Lower leg skin (tissue), 4 donors: ENCODE measurements at places on chromosomes 11 and 22.
A peak's percentile ranks its signal among the peaks of the same experiment; 100 is the strongest.

DNA sequence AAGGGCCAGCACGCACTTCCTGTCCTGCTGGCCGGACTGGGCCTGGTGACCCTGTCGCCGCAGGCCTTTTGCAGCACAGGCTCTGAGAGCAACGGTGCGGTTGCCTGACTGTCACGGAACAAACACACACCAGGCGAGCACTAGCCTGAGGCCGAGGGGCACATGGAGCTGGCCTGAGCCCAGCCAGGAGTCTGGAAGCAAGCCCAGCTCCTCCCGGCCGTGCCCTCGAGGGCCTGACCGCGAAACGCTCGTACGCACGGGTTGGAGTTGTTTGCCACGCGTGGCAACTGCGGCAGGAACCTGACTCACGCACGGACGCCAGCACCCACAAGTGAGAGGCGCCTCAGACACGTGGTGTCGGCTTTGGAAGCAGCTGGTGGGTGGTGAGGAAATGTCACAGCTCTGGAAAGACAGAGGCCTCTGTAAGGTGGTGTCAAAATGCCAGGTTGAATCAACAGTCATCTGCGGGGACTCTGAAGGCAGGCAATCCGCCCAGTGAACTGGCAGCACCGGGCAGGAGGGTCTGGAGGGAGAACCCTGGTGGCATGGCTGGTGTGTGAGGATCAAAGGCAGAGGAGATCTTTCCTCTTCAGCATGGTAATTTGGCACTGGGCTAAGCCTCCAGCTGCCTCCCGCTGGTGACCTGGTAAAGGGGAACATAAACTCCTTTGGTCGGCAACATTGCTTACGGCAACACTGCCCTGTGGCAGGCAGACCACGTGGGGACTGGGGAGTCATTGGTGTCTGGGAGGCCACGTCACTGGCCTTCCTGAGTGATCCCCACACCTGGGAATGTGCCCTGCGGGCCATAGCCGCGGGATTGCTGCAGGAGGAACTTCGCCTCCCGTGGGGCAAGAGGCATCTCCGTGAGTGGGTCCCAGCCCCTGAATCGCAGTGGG is 15.3 kb upstream of the IL17REL start:
- no peak for DNase-seq

DNA sequence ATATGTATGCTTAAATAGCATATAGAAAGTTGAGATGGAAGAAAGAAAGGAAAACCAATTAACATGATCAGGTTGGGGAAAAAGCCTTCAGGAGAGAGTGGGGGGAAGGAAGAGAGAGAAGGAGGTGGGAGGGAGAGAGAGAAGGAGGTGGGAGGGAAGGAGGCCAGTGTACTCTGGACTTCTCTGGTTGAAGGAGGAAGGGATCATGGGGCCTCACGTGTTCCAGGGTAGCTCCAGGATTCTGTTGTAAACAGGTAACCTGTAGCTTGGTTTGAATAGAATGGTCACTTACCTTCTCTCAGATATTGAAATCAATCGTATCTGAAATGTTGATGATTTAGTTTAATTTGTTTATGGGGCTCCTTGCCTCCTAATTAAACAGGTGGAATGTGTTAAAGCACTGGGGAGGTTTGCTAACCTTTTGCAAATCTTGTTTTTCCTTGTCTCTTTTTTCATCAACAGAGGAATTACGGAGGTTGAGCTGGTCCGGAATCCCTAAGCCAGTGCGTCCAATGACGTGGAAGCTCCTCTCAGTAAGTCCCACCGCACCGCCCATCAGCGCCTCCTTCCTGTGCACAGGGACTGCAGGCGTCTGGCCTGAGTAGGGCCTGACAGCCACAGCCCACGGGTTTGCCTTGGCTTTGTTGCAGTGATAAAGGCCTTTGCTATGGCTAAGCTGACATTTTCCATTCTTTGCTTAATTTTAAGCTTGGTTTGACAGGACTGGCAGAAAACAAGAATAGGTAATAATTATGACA is 115.9 kb downstream of the TBC1D22A start:
- no peak for DNase-seq

DNA sequence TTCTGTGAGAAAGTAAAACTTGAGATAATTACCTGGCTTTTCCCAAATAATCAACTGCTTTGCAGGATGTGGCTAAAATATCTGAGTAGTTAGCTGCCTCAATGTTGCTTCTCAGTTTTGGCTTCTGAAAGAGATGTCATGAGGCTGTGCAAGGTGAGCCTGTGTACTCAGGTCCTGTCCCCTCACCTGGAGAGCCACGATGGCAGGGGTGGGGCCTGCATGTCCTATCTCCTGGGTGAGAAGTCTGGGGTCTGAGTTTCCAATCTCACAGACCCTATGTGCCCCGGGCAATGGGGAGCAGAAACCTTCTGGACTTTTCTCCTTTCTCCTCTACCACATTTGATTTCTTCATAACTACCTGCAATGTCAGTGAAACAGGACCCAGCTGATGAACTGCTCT is 338.6 kb upstream of the B3GAT1 start:
- no peak for DNase-seq

GRCh38 chr22:21657360-21658032 is 8.3 kb upstream of the PPIL2 start:
- peak; percentile 36 for DNase-seq

DNA sequence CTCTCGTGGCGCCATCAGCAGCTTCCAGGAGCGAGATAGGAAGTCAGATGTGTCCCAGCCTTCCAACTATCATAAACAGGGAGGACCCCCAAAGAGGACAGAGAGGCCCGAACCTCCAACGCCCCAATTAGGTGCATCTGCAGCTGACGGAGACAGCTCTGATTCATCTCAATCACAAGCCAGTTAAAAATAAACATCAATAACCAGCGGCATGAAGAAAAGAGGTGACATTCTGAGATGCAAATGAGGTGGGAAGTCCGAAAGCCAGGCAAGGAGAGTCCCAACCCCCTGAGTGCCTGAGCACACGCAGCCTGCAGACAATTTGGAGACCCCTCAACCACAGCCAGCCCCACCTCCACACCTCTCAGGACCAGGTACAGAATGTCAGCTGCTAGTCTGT is 28.1 kb upstream of the IGSF9B start:
- no peak for DNase-seq

- DNase-seq, result no peak
Observed at GRCh38 chr11:73321604-73322381, 13.7 kb downstream of the ARHGEF17 start.

- no peak for DNase-seq
Observed at GRCh38 chr22:17875156-17875555, 100.9 kb upstream of the BID start.

GRCh38 chr11:75141166-75141565 is 9.7 kb upstream of the SLCO2B1 start:
- DNase-seq, result peak; percentile 11

DNA sequence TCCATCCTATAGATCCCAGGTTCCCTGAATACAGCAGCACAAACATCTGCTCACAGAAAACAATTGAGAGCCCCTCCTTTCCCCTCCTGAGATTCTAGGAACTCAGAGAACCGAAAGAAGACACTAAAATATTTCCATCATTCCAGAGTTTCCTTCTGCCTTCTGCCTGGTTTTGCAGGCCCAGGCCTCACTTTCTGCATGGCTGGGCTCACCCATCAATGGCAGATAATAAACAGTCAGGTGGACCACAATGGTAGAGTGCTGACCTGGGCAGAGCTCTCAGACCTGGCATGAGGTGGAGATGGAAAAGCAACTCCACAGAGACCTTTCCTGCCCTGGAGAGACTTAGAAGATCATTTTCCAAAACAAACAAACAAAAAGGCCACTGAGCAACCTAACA is 389.1 kb downstream of the NXPE2 start:
- no peak for DNase-seq

DNA sequence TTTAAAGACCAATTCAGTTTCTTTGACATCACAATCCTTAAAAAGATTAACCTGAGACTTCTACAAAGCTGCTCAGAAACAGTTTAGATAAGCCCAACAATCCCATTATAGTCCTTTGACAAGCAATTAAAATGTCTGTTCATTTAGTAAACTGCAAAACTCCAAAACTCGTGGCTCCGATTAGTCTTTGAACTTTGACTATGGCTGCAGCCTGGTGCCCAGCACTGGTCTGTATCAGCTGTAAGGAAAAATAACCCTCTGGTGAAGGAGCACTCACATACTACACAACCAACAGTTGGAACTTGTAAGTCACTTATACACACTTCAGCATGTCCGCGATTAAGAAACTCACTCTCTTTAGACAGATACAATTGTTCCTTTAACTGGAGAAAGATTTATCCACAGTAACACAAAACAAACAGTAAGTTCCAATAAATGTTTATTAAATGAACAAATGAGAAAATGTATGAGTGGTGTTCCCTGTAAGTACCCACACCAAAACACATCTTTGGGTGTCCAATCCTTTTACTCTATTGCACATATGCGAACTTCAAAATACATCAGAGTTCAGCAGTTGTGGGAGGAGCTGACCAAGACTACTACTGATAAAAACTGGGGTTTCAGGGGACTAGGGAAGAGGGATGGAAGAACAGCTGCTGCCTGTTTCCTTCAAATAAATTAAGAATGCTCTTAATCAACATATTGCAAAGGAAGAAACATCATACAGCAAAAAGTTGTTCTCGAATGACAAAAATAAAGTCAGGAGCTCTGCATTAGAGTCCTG is 36.4 kb downstream of the PITPNB start:
- no peak for DNase-seq

DNA sequence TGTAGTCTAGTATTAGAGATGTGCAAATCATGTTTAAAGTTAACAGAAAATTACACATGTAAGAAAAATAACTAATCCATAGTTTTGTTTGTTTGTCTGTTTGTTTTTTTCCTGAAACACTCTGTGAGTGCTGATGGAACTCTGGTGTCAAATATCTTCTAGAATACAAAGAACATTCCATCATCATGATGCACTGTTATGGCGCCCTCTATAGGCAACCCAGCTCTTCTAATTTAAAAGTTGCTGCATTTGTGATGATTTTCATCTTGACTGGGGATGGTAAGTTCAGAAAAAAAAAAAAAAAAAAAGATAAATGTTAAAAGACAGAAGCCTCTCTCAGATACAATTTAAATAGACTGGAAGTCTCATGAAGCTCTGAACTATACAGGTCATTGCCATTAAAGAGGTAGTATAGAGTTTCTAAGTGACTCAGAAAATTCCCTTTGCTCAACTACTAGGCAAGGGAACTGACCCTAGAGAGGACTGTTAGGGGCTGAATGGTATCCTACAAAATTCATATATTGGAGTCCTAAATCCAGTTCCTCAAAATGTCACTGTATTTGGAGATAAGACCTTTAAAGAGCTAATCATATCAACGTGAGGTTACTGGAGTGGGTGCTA is 597.2 kb upstream of the ANO3 start:
- DNase-seq, result no peak

DNA sequence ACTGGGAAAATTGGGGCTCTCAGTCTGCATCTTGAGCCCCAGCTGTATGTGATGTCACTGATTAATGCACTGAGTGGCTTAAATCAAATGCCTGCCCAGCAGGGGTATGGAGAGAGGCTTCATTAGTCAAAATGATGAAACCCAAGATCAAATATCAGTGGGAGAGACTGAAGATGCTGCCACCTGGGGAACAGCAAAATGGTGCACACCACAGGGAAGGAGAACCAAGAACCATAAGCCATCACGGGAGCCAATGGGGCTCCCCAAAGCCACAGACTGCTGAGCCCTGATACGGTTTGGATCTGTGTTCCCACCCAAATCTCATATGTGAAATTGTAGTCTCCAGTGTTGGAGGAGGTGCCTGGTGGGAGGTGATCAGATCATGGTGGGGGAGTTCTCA is 85.6 kb downstream of the CTTN start:
- no peak for DNase-seq

DNA sequence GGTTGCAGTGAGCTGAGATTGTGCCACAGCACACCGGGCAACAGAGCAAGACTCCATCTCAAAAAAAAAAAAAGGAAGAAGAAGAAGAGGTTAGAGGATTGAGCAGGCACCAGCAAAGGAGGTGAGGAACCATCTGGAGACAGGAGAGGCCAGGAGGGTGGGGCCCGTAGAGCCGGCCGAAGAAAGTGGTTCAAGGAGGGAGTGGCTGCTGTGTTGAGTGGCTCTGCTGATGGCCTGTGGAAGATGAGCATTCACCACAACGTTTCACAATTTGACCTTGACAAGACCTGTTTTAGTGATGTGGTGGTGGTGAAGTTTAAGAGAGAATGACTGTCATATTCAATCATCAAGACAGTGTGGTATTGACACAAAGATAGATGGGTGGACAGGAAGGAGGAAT is 6.8 kb upstream of the CTSD start:
- no peak for DNase-seq

GRCh38 chr22:37260901-37261336 is 16.9 kb upstream of the RAC2 start:
- DNase-seq, result peak; percentile 48

DNA sequence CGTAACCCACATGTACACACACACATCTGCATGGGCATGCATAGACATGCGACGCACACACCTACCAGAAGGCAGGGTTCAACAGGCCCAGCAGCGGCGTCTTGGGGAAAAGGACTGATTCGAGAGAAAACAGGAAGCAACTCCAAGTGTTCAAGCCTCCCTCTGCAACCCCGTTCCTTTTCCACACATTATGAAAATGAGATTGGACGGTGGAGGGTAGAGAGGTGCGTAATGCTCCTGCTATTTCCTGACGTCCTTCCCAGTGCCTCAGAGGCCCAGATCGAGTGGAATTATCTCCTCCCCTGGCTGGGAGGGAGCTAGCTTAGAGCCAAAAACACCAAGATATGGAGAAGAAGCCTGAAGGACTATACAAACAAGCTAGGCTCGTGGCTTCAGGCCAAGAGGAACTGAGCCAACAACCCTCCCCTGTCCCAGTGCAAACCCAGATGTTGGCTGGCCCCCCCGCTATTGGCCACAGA is 289.2 kb downstream of the MN1 start:
- peak; percentile 88 for DNase-seq

DNA sequence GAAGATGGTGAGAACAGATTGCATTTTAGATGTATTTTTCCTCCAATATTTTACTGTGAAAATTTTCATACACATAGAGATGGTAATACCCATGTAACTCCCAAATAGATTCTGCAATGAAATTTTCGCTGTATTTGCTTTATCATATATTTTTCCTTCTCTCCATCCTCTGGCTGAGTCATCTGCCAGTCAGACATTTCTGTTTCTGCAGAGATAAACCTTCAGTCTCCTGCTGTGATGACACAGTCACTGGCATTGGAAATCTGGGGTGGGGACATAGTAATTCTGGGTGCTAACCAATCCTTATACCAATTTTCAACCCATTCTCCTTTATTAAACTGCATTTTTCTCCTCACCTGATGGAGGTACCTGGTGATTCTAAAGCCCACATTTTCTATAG is 33.7 kb downstream of the SVIP start:
- DNase-seq, result no peak

GRCh38 chr11:65541093-65541982 is 16.5 kb downstream of the SCYL1 start:
- DNase-seq, result no peak

DNA sequence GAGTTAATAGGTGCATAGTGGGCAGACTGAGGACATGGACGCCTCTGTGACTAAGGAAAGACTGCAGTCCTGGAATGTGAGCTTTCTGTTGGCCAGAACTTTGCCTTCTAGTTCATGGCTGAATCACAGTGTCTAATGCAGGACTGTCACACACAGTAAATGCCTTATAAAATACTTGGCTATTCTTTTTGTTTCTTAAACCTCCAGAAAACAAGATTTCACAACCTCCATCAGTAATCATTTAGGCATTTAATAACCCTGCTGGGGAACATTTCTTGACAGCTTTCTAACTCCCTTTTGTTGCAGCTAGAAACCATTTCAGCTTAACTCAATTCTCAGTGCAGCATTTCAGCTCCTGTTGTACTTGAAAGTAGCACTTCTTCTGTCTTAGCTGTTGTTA is 335.8 kb upstream of the DDI1 start:
- no peak for DNase-seq
